ENCODE measurements at places on chromosomes 4 and X.

GRCh38 chr4:52665592-52665991 lies 6.5 kb upstream of the USP46 start:
- DNase-seq, result no peak

DNA sequence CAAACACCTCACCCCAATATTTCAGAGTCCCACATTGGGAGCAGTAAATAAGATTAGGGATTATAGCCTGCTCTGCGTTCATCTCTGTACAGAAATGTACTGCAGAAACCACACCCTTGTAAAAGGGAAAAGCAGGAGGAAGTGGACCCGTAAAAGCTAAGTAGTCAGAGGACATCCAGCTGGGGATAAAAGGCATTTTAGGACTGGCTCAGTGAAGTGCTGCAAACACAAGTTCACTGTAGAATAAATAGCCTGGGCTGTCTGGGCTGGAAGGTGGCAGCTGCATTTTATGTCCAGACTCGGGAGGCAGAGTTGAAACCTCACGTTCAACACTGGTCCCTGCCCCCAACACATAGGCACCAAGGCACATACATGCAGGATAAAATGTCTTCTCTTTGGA lies 178.7 kb upstream of the FAT1 start:
- DNase-seq, result no peak

GRCh38 chr4:150033901-150034300 lies 44.3 kb upstream of the DCLK2 start:
- no peak for DNase-seq

DNA sequence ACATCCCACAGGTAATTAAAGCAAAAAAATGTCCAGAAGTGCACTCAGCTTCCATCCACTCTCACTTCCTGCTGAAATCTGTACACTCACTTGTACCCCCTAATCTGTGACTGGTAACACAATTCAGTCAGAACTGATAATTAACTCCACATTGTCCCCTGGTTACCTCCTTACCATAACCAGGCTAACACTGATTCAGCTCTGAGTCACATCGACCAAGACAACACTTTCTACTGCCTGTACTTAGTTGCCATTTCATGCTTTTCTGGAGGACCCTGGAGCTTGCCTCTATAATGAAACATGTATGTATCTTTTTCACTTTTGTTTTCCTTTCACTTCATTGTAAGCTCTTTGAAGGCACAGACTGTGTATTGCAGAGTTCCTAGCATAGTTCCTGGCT lies 130.9 kb upstream of the GABRG1 start:
- DNase-seq, result no peak

DNA sequence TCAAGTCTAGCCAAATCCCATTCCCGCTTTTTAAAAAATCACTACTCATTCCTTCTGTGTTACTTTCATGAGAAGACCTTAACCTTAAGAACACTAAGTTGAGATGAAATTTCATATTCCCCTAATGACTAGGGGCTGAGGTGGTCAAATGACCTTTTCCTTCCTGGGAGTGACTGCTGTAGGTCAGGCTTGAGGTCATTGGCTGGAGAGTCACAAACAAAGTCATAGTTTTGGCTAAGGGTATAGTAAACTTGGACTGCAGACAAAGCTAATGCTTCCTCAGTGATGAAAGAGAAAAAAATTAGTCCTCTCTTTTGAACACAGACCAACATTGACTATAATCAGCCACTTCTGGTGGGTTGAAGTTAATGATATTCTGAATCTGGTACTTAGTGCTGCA lies 16.0 kb upstream of the FGF2 start:
- no peak for DNase-seq

DNA sequence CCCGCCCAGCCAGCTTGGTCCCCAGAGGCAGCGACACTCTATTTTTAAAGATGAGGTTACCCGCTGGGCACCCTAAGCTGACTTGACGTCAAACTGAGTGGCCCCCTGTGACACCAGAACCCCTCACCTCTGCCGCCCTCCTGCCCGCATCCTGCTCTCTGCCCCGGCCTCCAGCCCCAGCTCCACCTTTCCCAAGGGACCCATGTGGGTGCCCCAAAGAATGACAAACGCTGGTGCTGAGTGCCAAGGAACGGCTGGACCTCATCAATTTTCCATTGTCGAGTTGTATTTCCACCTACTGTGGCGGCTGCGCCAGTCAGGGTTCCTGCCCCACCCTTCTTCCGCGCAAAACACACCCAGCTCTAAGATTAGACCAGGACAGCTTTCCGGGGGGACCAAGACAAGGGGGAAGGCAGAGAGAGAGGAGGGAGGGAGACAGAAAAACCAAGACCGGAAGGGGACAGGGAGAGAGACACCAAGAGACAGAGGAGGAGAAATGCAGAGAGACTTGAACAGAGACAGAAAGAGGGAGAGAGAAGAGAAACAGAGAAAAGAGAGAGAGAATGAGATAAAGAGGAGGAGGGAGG lies 2.0 kb downstream of the PRKX start:
- DNase-seq, result no peak

- no peak for DNase-seq
These were observed 69.8 kb downstream of the HAUS3 start for GRCh38 chr4:2172161-2172560.

DNA sequence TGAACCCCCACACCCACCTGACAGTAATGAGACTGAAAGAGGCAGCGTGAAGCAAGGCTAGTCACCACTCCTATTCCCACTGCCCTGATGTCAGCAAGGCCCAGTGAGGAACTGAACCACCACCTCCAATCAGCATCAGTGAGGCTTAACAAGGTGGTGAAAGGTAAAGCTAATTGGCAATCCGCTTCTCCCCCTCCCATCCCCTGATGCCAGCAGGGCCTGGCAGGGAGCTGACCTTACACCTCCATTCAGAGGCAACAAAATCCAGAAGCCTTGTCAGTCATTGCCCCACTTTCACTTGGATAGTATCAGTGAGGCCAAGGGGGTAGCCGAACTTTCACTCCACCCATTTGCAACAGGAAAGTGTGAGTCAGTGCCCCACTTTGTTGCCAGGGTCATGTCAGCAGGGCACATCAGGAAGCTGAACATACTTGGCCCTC lies 60.8 kb downstream of the AWAT2 start:
- DNase-seq, result no peak

DNA sequence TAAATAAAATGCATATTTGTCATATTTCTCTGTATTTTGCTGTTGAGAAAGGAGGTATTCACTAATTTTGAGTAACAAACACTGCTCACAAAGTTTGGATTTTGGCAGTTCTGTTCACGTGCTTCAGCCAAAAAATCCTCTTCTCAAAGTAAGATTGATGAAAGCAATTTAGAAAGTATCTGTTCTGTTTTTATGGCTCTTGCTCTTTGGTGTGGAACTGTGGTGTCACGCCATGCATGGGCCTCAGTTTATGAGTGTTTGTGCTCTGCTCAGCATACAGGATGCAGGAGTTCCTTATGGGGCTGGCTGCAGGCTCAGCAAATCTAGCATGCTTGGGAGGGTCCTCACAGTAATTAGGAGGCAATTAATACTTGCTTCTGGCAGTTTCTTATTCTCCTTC lies 3.3 kb downstream of the HTT start:
- DNase-seq, result no peak

DNA sequence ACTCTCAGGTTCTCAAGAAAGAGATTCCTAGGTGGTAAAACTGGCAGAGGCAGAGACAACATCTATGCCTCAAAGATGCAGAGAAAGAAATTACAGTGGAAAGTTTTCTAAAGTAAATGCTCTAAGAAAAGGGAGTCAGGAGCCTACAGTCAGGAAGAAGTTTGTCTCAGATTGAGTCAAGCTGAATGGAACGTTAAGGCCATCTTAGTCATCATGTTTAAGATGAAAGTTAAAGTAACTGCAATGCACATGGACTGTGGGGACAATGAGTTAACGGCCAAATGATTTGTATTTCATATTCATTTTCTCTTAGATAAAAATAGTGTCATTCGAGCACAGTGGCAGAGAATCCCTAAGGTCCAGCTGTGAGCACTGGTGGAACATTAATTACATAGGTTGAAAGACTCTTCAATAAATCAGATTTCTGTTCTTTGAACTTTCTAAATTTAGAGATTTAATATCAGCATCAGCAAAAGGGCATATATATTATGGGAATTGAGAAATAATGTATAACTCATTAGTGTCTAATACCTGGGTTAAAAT lies 384.6 kb downstream of the DTHD1 start:
- no peak for DNase-seq

DNA sequence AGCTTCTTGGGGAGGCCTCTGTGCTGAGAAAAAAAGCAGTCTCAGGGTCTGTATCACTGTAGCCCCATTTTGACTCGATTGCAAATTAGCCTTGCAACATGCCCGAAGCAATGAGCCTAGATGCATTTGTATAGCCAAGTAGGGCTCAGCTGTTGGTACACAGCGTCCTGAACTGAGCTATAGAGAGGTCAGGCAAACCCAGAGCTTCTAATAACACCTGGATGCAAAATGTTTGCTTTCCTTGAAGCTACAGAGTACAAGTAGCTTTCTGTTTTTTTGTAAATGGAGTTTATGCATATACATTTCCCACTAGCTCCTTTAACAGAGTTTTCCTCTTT lies 87.8 kb downstream of the PLAC1 start:
- DNase-seq, result no peak

DNA sequence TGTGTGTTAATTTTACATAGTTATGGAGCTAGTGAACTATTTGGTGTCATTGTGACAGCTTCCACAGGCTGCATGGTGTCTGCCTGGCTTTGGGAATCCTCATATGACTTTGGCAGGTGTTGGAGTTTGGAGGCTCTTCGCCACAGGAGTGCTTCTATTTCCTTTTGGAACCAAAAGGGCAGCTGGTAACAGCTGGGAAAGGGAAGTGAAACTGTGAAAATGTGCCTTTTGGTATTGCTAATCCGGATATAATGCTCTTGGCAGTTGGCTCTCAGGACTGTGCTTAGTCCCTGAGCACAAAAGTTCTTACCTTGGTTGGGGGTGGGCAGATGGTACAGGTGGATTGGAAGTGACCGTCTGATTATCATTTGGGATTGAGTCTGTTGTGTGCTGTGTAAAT lies 18.1 kb downstream of the OFD1 start:
- no peak for DNase-seq

GRCh38 chr4:25078523-25078922 lies 47.8 kb upstream of the LGI2 start:
- no peak for DNase-seq

GRCh38 chr4:57736781-57737180 lies 626.6 kb upstream of the IGFBP7 start:
- no peak for DNase-seq

DNA sequence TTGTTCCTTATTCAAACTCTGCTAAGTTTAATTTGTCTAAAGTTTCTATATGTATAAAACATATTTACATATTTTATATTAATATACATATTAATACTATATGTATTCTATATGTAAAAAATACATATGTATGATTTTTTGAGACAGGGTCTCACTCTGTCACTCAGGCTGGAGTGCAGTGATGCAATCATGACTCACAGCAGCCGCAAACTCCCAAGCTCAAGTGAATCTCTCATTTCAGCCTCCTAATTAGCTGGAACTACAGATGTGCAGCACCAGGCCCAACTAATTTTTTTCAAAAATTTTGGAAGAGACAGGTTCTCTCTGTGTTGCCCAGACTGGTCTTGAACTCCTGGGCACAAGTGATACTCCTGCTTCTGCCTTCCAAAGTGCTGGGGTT lies 684.9 kb downstream of the TRAM1L1 start:
- DNase-seq, result no peak

- no peak for DNase-seq
These were observed at the start of gene XAGE2 for GRCh38 chrX:52368368-52369055. Gene XAGE2 (plus strand): TSS chrX:52369021. CDS start chrX:52370015, 994 bp downstream.

DNA sequence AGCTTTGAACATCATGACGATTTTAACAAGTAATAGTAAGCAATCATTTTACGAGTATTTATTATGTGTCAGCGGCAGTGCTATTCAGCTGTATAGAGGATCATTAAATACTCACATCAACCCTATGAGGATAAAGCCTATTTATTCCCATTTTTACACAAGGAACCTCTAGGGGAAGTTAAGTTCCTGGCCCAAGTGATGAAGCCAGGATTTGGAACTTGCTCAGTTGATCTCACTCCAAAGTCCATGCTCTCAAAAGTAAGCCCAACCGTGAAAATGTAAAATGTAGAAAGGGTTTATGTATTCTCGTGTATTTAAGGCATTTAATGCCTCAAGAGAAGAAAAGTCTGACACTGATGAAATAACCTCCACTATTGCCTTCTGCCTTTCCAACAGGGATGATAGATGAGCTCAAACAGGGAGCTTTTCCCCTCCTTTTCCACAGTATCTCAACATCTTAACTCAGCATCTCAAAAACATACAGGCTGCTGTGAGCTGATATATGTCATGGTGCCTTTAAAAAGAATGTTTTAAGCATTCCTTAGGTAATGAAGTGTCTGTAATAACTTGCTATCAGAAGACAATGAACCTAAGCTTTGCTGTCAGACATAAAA lies 35.0 kb upstream of the PLA2G12A start:
- no peak for DNase-seq

GRCh38 chrX:20514358-20514757 lies 247.6 kb upstream of the RPS6KA3 start:
- no peak for DNase-seq

DNA sequence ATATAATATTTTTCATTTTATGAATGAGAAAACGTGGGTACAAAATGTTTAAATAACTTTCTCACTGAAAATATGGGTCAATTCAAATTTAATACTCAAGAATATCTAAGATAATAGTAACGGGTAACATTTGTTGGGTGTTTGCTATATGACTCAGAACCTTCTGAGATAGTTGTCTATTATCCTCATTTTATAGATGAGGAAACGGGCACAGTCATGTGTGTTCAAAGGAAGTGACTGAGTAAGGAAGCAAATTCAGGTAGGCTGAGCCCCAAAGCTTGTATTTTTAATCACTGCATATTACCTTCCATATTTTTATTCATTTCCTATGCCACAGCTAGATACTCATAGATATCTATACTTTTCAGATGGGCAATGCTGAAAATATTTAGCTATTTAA lies 12.2 kb upstream of the CAMK2D start:
- no peak for DNase-seq

GRCh38 chr4:139745111-139745639 lies 79.6 kb downstream of the MGST2 start:
- no peak for DNase-seq
